ENCODE measurements at places on chromosomes 5 and 9.

- DNase-seq, result no peak
Observed at GRCh38 chr9:118336943-118337330, 632.7 kb downstream of the TLR4 start.

DNA sequence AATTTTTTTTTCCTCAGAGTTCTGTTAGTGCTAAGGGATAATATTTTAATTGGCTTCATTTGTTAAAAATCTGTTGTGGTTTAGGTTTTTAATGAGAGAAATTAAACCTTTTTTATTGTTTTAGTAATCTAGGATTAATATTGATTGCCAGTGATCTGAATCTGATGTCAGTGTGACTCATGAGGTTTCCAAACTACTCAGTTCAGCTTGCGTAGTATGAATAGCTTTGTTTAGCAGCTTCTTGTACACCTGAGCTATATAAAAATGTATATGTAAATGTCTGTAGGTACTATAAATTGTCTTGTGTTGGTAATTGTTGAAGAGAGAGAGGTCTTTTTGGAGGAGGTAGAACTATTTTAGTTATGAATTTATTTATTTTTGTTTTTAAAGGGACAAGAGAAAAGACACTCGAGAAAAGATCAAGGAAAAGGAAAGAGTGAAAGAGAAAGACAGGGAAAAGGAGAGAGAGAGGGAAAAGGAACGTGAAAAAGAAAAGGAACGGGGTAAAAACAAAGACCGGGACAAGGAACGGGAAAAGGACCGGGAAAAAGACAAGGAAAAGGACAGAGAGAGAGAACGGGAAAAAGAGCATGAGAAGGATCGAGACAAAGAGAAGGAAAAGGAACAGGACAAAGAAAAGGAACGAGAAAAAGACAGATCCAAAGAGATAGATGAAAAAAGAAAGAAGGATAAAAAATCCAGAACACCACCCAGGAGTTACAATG is 26.3 kb downstream of the SREK1 start:
- DNase-seq, result no peak

- DNase-seq, result no peak
Observed at GRCh38 chr9:133990366-133991213, 1.5 kb downstream of the VAV2 start.

DNA sequence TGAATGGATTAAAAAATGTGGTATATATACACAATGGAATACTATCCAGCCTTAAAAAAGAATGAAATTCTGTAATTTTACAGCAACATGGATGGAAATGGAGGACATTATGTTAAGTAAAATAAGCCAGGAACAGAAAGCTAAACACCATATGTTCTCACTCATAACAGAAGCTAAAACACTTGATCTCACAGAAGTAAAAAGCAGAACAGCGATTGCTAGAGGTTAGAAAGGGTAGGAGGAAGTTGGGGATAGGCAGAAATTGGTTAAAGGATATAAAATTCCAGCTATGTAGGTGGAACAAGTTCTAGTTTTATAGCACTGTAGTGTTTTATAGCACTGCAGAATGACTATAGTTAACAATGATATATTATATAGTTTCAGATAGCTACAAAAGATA is 15.8 kb downstream of the MARCHF3 start:
- no peak for DNase-seq

GRCh38 chr5:153818626-153819025 is 220.1 kb downstream of the FAM114A2 start:
- DNase-seq, result no peak

- DNase-seq, result no peak
Observed at GRCh38 chr9:130337318-130337717, 71.8 kb downstream of the HMCN2 start.

GRCh38 chr5:38796742-38797108 is 49.1 kb upstream of the OSMR start:
- DNase-seq, result no peak

DNA sequence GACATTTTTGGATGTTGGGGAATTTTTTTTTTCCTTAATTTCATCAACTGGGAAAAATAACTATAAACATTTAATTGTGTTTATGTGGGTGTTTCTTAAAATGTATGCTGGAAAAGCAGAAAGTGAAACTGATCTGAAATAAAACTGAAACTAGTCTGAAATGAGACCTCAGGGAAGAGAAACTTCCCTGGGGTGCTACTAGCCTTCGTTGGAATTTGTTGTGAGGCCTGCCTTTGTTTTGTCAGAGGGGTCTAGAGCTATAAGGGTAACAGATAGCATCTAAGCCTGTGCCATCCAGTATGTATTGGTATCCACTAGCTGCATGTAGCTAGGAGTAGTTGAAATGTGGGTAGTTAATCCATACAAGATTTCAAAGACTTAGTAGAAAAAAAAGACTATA is 10.4 kb downstream of the ZNF618 start:
- no peak for DNase-seq

DNA sequence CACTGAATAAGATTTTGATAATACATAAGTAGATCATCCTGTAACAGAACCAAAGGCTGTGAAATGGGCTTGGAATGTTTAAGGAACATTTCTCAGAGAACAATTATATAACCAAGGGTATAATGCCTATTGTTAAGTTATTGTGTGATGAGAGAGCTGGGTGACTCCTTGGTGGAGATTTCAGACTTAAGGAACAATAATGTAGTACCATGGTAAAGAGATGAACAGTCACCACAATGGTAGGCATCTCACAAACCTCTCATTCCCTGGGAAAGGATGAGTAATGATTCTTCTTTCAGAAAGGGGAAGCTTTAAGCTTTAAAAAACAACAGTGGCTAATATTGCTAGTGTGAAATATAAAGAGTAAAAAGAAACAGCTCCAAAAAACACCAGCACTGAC is 147.4 kb downstream of the TRIM36 start:
- no peak for DNase-seq

GRCh38 chr5:128082551-128083032 is 974 bp upstream of the SLC12A2 start:
- DNase-seq, result no peak

DNA sequence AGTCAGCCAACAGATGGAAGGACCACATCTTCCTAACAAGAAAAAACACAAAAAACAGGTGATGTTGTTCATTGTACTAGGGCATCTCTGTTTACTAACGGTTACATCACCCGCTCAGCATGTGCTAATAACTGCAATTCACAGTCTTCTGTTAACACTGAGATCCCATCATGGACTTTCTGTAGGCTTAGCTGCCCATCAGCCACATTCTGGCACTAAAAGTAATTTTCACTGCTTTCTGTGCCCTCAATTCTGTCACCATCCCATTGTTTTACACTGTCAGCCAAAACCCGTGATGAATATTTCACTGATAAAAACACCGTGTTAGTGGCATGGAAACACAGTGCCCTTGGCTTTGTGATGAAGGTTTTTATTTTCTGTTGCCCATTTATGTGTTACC is 64.6 kb downstream of the CAST start:
- no peak for DNase-seq

DNA sequence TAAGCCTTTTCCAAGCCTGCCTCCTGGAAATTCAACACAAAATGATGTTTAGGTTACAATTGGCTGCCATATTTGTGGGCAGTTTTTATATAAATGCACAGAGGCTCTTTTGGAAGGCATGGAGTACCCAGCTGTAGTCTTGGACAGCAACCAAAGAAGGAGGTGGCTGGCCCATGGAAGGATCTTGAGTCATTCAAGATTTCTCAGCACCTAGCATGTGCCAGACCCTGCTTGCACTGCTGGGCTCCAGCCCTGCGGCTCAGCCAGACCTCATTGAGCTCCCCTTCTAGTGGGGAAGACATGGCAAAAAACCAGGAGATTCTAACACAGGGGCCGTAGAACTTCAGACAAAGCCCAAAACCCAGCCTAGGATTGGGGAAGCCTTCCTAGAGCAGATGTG is 22.1 kb downstream of the JADE2 start:
- no peak for DNase-seq

DNA sequence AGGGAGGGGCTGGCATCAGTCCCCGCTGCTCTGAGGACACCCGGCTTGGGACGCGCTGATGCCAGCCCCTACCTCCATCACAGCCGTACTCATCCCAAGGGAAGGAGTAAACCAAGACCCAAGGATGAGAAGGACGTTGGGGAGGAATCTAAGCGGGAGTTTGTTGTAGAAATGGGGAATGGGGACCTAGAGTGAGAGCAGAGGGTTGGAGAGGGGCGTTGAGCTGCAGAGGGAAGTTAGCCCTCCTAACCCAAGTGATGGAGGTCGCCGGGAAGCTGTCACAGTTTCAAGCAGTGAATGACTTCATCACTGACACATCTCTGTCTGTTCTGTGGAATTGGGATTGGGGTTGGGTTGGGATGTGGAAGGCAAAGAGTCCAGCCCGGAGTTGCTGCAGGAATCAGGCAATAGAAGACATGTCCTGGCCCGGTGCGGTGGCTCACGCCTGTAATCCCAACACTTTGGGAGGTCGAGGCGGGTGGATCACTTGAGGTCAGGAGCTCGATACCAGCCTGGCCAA is 759 bp upstream of the SUSD1 start:
- no peak for DNase-seq

- peak; percentile 94 for DNase-seq
Observed at GRCh38 chr5:178232124-178232919, at the start of gene PHYKPL. Gene PHYKPL (minus strand): TSS chr5:178232802. CDS start chr5:178232550, 252 bp downstream.

GRCh38 chr9:133621725-133622267 is 12.6 kb upstream of the FAM163B start:
- no peak for DNase-seq

DNA sequence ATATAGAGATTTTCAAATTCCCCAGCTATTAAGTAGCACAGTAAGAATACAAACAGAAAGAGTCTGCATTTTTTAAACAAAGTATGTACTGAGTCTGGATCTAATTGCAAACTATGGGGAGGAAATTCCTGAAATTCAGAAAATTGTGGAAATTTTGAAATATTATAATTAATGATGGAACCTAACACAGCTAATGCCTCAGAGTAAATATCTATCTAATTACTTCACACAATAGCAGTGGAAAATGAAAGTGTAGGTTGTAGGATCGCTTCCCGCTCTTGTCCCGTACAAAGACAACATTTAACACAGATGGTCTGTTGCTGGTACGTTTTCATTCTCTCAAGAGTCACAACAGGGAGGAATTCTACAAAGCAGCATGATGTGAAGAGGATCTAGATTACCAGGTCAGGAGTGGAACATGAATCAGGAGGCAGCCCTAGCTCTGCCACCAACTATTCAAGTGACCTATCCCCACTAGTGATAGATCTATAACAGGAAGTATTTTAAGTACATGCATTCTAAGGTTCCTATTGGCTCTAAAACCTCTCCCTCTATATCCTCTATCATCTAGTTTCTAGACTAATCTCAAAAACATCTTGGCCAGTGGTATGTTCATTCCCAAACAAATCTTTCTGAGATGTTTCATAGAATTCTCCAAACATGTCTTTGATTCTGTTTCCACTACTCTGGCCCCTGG is 58.9 kb upstream of the GRAMD2B start:
- no peak for DNase-seq

DNA sequence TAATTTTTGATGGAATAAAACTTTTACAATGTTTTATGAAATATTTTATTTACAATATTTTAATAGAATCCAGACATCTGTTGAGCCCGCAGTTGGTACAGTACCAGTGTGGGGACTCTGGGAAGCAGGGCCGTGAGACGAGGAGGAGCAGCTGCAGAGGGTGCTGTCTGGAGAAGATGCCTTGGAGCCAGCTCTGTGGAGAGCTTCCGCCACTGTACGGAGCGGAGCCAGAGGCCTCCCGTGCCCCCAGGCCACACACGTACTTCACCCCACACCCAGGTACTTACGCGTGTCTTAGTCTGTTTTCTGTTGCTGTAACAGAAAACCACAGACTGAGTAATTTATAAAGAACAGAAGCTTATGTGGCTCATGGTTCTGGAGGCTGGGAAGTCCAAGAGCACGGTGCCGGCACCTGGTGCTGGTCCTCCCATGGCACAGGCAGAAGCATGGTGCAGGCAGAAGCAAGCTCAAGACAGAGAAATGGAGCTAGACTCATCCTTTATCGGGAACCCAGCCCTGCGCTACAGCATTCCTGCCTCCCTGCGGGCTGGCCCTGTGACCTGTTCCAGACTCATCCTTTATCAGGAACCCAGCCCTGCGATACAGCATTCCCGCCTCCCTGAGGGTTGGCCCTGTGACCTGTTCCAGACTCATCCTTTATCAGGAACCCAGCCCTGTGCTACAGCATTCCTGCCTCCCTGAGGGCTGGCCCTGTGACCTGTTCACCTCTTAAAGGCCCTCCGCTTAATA is 23.3 kb downstream of the CEP72 start:
- DNase-seq, result peak; percentile 82

DNA sequence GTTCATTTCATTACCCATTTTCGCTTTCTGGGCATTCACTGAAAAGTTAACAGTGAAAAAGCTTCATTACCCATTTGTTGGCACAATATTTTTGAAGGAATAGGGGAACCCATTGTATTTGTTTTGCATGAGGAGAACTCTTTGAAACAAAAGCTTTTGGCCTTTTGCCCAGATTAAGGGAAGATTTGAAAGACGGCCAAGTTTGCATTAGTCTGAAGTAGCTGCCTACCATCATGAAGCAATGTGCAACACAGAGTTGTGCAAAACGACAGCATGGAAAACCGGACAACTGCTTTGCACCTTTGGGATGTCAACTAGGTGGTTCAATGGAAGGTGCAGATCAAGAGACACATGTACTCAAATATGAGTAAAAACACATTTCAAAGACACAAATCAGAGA is 84.9 kb downstream of the TRPM3 start:
- no peak for DNase-seq

GRCh38 chr9:16744394-16744793 is 126.1 kb downstream of the BNC2 start:
- DNase-seq, result no peak

DNA sequence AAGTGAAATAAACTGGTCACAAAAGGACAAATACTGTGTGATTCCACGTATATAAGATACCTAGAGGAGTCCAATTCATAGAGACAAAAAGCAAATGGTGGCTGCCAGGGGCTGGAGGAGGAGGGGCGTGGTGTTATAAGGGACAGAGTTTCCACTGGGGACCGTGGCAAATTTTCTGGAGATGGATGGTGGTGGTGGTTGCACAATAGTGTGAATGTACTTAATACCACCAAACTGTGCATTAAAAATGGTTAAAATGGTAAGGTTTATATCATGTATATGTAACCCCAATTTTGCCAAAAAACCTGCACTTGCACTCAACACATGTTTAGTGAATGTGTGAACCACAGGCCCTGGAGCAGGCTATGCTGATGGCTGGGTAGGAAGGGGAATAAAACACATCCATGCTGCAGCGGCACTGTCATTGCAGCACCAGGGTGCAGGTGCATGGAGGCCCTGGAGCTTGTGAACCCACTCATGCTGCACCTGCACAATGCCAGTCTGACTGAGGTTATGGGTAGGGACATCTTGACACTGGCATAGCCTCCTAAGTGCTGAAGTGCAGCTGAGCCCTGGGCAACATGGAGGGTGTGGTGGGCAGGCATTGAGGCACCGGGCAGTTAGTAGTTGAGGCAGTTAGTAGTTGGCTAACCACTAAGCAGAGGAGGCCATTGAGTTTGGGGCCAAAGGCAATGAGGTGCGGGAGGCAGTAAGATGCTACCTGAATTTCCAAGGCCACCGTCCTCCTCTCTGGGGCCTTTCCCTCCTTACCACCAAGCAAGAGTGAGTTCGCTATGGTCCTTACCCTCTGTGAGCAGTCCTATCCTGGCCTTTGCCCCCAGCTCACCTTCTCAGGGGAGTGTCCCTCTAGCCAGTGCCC is 3.5 kb upstream of the PHF2 start:
- DNase-seq, result no peak
